Left renal cortex interstitium (tissue), 4 donors: ENCODE measurements at places on chromosomes 4 and X. TPM values are rescaled to one million over a fixed set of nuclear protein-coding genes. Genes with fewer than 3 reads are reported as not detected.

DNA sequence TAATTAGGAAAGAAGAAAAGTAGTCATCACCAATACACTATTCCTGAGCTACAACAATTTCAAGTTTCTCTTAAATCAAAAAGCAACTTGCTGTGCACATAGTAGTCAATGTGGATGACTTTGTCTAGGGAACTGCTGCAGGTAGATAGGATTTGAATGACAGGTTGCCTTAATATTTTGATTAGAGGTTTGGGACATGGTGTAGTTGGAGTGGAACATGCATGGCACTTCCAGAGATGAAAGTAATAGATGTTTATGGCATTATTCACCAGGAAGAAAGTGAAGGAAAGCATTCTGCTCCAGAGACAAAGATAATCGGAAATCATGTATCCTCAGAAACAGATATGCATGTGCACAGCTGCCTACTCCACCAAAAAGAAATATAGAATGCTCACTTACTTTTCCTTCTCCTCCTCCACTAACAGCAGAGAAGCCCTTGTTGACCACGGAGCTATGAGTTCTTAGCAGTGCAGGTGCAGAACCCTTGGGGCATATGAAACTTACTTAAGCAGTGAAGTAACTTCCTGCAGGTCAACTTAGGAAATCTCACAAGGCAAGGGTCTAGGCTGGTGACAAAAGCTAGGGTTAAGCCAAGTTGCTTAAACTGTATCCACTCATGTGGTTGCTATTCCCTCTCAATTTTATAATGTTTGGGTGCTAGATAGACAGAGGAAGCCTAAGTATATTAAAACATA lies 390.8 kb downstream of the HNRNPD start:
- no peak for DNase-seq

DNA sequence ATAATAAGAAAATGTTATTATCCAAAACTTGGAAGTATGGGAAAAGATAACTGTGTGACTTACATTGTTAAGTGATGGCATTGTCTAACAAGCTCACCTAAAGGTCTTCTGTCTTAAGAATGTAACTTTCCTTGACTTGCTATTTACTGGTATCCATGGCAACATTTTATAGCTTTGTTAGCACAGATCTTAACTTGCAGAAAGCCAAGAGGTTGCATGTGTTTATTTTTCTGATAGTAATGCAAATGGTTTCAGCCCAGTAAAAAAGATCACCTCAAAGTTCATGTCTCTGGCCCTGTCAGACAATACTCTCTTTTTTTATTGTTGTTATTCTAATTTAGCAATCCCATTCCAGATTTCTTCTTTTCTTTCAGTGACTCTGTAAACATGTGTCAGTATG lies 425.3 kb downstream of the SPRY1 start:
- no peak for DNase-seq

DNA sequence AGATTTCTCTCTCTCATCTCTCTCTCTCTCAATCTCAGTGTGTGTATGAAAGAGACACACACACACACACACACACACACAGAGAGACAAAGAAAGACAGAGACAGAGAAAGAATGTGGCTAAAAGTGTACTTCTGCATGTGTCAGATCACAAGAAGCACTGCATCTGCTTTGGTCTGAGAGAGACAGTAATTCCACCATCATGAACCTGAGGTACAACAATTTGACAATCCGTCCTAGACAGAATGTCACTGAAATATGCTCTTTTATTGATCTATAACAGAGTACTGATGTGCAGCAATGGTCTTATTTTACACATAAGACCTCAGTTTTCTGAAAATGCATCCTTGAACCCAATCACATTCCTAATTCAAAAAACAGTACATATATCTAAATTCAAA lies 576.2 kb upstream of the SMIM31 start:
- no peak for DNase-seq

PTPN13 gene
- polyA plus RNA-seq = 121 TPM

DNA sequence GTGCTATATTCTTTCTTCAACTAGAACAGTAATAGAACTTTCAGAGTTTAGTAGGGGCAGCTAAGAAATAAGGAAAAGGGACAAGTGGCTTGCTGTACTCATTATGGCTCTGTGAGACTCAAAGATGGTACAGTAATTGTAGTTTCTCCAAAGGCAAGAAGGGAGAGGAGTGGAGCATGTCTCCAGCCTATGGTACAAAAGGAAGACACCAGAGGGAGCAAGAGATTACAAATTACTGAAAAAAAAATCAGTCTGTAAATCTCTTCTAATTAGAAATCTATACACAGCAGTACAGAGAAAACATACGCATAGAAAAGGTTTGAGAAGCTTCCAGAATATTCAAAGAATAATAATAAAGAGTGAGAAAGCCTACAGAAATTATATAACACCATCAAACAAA lies 61.4 kb downstream of the KLHL4 start:
- no peak for DNase-seq

RAB33A gene
- polyA plus RNA-seq = 0.85 TPM

CFP gene
- polyA plus RNA-seq = 2.2 TPM

- no peak for DNase-seq
Observed at GRCh38 chrX:42544883-42545282, 233.1 kb downstream of the PPP1R2C start.

RPS6KA6 gene
- 20.4 TPM for polyA plus RNA-seq

DNA sequence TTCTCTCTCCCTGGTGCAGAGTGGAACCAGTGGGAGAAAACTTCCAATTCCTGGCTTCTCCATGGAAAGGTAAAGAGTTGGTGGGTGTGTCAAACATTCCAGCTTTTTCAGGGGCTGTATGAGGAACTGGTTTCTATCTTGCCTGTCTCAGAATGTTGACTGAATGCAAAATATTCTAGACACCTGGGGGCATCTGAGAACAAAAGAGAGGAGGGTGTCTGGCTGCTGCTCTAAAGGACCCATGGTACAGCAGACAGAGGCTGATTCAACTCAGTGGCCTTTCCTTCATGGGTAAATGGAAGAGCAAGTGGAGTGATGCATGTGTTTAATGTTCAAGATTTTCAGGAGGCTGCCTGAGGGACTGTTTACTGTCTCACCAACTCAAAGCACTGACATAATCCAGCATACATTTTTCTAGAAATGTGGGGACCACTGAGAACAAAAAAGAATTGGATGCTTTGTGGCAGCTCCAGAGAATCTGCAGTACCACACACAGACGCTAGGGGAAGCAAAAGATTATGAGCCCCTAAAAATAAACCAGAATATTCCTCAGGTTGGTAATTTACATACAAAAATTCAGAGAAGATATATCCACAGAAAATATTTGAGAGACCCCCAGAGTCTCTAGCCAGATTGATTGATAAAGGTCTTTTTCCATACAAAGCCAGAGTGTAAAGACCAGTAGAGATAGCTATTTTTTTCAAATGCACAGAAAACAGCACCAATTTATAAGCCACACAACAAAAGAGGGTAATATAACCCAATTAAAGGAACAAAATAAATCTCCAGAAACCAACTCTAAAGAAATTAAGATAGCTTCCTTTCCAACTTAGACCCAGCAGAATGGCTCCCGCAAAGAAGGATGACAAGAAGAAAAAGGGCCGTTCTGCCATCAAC lies 48.0 kb upstream of the STARD8 start:
- DNase-seq = no peak

DNA sequence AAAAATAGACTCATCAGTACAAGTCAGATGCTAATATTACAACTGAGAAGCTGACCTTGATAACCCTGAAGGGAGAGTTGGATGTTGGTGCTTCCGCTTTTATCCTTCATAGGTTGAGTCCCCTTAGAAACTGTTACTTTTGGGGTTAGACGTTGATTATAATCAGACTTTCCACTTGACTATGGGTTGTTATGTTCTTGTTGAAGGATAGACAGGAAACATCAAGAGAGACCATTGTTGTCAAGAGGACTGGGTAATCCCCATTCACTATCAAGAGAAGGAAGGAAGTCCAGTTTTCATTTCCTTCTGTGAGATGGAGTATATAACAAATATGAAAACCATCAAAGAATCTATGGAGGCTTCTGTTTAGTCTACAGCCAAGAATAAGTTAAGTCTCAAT lies 229.9 kb upstream of the AFF2 start:
- no peak for DNase-seq

DNA sequence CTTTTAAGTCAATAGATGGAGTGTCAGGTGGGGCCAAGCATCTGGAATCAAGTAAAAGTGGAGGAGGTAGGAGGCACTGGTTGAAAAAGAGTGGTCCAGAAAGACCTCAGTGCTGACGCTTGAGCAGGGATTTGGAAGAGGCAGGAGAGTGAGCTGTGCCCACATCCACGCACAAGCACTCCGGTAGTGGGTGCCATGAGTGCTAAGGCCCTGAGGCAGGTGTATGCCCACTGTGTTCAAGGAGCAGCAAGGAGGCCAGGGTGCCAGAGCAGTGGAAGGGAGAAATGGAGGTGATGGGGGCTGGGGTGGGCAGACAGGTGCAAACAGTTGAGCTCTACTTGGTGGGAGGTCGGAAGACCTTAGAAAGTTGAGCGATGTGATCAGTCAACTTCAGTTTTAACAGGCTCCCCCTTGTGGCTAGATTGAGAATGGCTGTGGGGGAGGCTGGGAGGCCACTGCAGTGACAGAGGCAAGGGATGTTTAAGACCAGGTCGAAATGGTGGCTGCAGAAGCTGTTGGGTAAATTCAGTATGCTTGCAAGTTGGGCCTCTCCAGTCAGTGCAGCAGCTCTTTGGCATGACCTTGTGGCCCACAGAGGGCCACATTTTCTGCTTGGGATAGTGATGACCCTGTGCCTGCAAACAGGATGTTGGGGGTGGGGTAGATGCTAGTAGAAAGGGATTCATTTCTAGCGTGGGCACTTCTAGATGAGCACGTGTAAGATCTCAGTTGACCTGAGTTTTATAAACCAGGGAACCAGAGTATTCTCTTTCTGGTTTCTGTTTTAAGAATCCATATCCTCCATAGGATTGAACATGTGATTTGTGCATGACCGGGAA lies 12.7 kb downstream of the TKTL1 start:
- no peak for DNase-seq

GRCh38 chrX:13694359-13694758 lies 5.4 kb downstream of the RAB9A start:
- DNase-seq = no peak

- DNase-seq = no peak
Observed at GRCh38 chr4:156738766-156739165, 232.8 kb downstream of the PDGFC start.

GRCh38 chrX:63250253-63250868 lies 100.8 kb downstream of the SPIN4 start:
- peak; percentile 22 for DNase-seq

DNA sequence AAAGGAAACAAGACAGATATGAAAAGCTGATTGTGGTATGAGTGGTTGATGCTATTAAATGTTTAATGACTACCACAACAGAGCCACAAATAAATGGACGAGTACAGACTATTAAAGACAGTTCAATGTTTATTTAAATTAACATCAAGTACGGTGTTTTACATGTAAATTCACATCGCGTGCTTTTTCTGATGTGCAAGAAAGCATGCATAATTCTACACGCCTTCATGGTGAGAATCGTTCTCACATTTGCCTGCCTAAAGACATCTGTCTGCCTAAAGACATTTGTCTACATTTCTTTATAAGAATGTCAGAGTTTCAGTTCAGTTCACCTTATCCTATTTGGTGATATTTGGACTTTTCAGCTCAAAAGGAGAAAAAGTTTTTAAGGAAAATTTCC lies 7.3 kb upstream of the GPR143 start:
- DNase-seq = no peak

SOX3 gene
- not detected for polyA plus RNA-seq

GRCh38 chr4:6076391-6076790 lies 58.2 kb upstream of the C4orf50 start:
- DNase-seq = no peak

DNA sequence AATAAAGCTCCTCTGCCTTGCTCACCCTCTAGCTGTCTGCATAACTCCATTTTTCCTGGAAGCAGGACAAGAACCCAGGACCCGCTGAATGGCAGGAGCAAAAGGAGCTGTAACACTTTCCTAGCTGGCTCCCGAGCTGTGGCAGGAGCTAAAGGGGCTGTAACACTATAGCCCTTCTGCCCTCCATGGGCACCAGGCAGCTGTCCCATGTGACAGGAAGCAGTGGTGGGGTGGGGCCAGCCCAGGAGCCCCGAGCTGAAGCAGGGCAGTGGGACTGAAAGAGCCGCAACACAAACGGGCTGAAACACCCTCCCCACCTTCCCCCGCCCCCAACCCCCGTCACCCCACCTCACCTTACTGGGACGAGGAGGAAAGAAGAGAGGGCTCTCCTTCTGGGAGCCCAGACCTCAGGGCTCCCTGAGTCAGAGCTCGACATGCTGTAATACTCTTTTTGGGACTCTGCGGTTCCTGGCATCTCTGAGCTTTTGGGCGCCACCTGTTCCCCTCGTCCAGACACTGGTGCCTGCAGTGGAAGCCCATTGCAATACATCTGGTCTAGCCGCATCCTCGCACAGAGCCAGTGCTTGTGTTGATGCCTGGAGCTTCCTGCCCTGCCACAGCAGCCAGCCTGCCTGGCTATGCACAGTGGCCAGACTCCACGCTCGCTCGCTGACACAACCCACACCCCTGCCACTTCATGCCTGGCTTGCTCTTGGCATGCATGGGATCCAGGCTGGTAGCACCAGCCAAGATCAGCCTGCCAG lies 39.4 kb downstream of the PPM1K start:
- DNase-seq = no peak

GRCh38 chr4:155442267-155443105 lies 65.7 kb upstream of the MAP9 start:
- peak; percentile 85 for DNase-seq

BTC gene
- polyA plus RNA-seq = 5.8 TPM

SHROOM2 gene
- 20.5 TPM for polyA plus RNA-seq

GRCh38 chr4:165634766-165635165 lies 238.3 kb upstream of the TLL1 start:
- DNase-seq = no peak

DNA sequence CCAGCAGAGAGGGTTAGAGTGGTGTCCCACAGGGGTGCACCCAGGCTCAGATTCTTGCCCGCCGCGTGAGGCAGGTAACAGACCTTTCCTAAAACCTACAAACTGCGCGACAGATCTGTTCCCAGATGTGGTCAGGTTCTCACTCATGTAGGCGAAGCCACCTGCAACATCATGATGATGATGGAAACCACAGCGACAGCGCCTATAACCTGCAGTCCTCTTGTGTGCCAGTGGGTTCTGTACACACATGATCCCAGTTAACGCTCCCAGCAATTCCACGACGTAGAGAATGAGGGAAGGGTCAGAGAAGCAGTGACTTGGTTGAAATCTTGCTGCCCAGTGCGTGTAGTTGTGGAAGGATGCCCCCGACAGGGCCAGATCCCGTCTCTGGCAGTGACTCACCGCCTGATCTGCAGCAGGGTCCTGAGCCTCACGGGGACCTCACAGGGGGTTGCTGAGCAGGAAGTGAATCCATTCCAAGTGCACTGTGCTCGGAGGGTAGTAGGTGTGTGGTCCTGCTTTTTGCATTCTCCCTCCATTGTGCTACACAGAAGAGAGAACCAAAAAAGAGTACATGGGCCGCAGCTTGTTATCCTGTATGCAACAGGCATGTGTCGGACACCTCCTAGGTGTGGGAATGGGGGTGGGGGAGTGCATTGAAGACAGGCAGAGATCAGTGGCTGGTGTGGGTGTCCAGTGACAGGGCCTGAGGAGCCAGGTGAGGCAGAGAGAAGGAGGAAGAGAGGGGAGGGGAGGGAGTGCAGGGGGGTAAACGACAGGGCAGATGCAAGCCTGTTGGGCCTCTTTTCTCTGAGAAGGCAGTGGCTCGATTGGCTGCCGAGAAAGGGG lies 66.6 kb downstream of the MTMR1 start:
- DNase-seq = no peak

PGAM4 gene
- 0.52 TPM for polyA plus RNA-seq
